ENCODE measurements at places on chromosomes 1 and 21.

- no peak for DNase-seq
These were observed 10.3 kb downstream of the NBL1 start for GRCh38 chr1:19654386-19654785.

DNA sequence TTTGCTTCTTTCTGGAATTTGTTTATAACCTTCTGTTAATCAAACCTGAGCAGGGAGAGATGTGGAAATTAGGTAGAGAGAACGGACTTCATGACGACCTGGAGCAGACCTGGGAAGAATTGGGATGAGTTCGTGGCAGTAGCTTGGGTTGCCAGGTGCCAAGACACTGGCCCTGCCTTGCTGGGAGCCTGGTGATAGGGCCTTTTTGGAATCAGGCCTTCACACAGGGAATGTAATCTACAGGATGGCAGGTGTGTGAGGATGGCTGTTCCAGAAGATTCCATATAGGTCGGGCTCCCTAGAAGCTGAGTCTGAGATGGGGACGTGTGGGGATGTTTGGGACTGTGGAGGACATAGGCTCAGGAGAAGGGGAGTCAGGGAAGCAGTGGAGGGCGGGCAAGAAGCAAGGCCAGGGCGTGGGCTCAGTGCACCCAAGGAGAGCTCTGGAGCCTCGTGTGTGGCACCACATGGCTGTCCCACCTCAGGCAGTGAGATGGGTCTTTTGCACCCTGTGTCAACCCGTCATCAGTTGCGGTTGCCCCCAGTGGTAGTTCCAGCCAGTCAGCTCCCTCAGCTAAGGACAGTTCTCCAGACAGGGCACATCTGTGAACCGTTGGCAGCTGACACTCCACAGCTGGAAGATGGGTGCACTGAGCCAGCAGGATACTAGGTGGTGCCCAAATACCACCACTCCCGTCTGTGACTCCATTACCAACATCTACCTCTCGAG, 395.9 kb downstream of the MATN1 start:
- no peak for DNase-seq

- DNase-seq = no peak
These were observed 54.1 kb downstream of the B3GALT5 start for GRCh38 chr21:39666681-39667315.

- peak; percentile 48 for DNase-seq
These were observed 169.9 kb downstream of the KCNT2 start for GRCh38 chr1:196438329-196438728.

DNA sequence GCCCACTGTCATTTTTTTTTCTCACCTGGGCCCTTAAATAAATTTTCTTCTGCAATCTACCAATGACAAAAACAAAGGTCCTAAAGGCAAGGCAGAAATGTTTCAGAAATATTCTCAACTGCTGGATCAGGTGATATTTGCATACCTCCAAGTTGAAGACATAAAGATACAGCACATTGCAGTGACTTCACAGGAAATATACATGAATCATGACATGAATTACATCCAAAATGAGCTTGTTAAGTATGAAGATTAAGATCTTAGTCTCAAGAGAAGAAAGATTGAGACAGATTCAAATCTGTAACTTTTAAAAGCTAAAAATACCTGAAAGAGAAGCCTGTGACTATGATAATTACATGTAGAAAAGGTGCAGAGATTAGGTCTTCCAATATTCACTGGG, 207.8 kb downstream of the SIPA1L2 start:
- DNase-seq = no peak

DNA sequence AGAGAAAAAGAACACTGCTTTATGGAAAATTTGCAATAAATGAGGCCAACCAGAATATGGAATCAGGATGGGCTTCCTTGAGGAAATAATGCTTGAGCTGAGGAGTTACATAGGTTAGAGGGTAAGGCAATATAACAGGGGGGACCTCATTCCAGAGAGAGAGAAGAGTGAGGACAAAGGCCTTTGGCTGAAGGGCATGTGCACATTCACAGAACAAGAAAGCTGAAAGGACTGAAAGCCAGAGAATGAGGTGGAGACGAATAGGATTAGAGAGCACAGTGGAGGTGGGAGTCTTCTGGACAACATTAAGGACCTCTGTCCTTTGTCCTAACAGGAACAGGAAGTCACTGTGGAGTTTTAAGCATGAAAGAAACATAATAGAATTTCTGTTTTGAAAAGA, 60.7 kb upstream of the MROH9 start:
- DNase-seq = no peak

DNA sequence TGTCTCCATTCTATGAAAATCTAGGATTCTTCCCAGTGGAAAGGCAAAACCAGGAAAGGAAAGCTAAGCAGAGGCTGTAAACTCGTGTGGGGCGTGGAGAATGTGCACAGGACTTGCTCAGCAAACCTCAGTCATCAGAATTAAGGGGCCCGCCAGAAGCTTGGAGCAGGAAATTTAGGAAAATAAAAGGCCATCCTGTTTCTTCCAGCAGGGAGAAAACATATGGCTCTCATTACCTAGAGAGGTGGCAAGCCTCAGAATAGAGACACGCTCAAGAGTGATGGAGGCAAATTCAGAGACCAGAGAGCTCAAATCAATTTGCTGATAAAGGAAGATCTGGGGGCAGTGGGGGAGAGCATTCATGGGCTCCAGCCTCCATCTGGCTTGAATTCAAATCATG, 151.9 kb upstream of the KLHDC7A start:
- no peak for DNase-seq

DNA sequence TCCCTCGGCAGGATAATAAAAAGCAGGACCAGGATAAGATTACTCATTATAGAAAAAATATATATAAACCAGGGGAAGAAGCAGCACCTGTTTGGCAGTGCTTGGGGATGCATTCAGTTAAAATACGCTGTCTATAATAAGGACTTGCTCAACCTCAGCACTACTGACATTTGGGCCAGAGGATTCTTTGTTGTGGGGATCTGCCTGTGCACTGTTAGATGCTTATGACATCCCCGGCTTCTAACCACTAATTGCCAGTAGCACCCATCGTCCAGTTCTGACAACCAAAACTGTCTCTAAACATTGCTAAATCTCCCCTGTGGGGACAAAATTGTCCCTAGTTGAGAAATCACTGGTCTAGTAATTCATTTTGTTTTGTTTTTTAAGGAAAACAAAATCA, 242.1 kb downstream of the SLC45A1 start:
- no peak for DNase-seq

- no peak for DNase-seq
These were observed 192.5 kb downstream of the HLX start for GRCh38 chr1:221071777-221072176.

DNA sequence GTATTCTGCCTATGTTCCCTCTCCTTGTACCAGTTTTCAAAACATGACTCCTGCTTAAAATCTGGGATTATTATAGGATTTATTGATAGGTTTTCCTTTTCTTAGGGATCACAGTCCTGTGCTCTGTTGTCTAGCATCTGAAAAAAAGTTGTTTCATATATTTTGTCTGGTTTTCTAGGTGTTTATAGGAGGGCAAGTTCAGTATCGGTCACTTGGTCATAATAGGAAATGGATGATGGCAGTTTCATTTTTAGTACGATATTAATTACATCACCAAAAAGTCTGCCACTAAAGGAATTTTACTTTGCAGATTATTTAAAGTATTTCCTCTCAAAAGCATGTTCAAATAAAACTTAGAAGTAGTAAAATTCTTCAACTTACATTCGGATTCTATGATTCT, 94.4 kb downstream of the RASAL2 start:
- DNase-seq = no peak

GRCh38 chr1:68442006-68442405, 7.7 kb downstream of the RPE65 start:
- DNase-seq = no peak

GRCh38 chr1:172466795-172467407, 23.0 kb upstream of the PIGC start:
- DNase-seq = no peak

- no peak for DNase-seq
These were observed 32.1 kb downstream of the HMGB4 start for GRCh38 chr1:33895976-33896375.

DNA sequence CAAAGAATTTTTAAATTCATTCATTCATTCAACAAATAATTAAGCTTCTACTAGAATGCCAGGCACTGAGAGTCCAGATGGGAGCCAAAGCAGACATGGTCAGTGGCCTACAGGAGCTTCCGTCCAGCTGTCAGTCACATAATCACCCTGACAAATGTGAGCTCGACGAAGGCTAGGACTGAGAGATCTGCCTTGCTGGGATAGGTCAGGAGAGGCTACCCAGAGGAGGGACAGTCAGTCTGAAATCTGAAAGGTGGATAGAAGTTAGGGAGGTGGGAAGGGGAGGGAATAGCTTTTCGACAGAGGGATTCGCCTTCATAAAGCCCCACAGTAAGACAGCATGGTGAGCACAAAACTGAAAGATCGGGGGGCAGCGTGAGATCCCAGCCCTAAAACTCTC, 8.3 kb downstream of the EPHX1 start:
- DNase-seq = no peak

- DNase-seq = peak; percentile 44
These were observed 4.0 kb upstream of the CAP1 start for GRCh38 chr1:40036574-40036973.

DNA sequence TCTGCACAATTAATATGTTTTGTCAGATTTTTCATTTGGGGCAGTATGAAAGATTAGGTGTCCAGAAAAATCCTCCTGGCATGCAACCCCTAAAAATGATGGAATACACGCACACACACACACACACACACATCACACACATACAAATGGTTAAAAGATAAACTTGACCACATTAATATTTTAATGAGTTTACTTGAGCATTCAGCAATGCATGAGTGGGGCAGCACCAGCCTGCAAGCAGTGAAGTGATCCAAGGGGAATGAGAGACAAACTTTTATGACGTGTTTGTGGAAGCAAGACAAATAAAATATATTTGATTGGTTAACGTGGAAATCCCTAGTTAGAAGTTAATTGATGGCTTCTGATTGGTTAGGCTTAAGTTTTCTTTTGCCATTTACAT, 29.1 kb upstream of the SOAT1 start:
- no peak for DNase-seq

- peak; percentile 93 for DNase-seq
These were observed 45.7 kb downstream of the ATP2B4 start for GRCh38 chr1:203672346-203672745.
